GF-D8 (cell line): ENCODE measurements at places on chromosomes 12 and 14.

DNA sequence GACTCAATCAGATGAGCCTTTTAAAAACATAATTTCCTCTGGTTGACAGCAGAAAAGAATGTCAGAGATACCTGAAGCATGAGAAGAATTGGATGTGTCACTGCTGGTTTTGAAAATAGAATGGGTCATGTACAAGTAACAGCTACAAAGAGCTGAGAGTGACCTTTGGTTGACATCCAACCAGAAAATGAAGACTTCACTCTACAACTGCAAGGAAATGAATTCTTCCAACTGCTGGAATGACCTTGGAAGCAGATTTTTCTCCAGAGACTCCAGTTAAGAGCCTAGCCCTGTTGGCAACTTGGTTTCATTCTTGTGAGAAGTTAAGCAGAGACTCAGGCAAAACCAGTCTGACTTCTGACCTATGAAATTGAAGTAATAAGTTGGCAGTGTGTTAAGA lies 505.9 kb downstream of the SLC16A7 start:
- no peak for DNase-seq

- no peak for DNase-seq
Observed at GRCh38 chr12:52059582-52060497, 8.6 kb downstream of the NR4A1 start.

GRCh38 chr12:76508128-76508980 lies 51.2 kb downstream of the OSBPL8 start:
- DNase-seq: no peak

DNA sequence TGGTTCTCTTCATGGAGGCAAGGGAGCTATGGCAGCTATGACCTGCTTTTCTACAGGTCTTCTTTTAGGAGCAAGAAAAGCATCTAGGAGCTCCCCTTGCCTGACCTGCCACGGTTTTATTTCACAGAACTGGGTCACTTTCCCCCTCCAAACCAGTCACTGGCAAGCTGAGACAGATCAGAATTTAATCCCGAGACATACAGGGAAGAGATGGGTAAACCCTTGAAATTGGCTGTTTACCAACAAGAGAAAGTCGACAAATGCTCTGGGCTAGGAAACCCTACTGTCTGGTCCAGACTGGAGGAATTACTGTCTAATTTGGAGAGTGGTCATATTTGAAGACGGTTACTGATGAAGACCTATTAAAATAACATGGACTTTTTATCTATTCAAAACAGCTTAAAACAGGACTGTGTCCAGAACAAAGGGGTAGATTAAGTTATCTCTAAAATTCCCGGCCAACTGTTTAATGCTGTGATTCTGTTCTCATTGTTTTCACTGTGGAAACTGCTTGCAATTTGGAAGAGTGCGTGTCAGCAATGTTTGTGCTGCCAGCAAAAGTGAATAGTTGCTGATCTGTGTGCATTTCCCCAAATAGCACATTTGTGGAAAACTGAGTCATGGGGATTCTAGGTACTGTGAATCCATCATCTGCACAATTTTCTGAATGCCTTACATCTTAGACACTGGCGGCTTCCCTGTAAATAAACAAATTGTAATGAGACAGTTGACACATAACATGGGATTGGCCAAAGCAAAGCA lies 73.4 kb upstream of the EEA1 start:
- no peak for DNase-seq

- no peak for DNase-seq
Observed at GRCh38 chr14:71591929-71592328, 340.3 kb upstream of the RGS6 start.

- peak; percentile 86 for DNase-seq
Observed at GRCh38 chr12:89245090-89245489, 107.2 kb downstream of the DUSP6 start.

- no peak for DNase-seq
Observed at GRCh38 chr12:43835656-43836474, at the start of gene TMEM117. TMEM117 (plus strand) TSS chr12:43836081.

DNA sequence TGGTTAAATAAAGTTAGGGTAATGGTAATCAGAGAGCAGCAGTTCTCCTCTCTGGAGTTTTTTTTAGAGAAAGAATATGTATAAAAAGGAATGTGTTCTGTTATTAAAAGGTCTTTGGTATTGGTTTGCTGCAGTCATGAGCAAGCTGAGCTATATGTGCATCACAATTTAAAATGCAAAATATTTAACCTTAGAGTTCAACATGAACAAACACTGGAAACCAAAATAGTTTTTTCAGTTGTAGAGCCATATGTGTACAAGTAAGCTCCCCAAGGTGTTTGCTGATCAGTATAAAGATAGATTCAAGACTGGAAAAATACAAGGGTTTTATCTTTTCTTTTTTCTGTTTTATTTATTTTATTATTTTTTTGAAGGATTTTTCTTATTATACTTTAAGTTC lies 245.0 kb downstream of the NUBPL start:
- DNase-seq: no peak

DNA sequence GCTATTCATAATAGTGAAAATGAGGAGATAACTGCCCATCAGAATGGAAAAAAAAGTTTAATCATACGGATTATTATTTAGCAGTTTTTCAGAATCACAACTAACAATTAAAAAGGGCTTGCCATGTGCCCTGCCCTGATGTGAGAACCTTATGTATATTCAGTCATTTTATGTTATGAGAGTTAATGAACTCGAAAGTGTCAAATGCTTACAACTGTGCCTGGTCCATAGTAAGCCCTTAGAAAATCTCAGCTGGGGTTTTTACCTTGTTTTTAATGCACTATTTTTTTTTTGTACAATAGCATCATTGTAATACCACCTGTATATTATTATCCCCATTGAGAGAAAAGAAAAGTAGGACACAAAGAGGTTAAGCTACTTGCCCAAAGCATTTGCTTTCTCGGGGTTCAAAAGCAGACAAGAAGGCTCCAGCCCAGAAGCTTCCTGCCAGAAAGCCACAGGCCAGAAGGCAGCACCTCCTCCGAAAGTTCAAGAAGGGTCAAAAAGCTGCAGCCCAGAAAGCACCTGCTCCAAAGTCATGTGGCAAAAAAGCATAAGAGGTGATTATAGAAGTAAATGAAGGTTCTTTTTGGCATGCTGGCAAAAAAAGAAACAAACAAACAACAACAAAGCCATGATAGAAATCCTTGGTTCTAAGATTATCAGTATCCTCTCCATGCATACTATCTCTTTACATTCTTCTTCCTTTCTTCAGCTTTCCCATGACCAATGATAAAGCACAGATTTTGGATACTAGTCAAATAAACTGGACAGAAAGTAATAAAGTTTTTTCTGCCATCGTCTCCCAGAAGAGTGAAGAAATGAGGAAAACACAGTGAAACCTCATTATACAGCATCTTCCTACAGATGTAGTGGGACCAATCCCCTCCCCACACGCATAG lies 59.1 kb upstream of the NAP1L1 start:
- no peak for DNase-seq

- no peak for DNase-seq
Observed at GRCh38 chr14:100187247-100187833, 27.9 kb upstream of the DEGS2 start.

GRCh38 chr12:570921-571794 lies 92.1 kb downstream of the NINJ2 start:
- DNase-seq: no peak

DNA sequence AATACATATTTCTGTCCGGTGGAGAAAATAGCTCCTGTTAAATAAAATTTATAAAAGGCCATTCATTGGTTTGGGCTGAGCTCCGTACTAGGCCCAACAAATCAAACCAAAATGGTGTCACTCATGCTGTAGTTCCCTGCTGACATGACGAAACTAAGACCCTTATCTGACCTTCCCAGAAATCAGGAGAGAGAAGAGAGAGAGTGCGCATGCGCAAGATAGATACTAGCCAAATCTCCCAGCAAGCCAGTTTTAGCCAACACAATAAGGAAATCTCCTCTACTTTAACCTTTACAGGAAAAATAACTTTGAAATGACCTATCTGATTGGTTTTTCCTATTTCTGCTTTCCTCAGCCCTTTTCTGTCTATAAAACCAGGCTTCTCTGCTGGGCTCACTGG lies 152.7 kb upstream of the RMST start:
- DNase-seq: no peak

- no peak for DNase-seq
Observed at GRCh38 chr14:76760331-76761135, 735 bp upstream of the VASH1 start.

DNA sequence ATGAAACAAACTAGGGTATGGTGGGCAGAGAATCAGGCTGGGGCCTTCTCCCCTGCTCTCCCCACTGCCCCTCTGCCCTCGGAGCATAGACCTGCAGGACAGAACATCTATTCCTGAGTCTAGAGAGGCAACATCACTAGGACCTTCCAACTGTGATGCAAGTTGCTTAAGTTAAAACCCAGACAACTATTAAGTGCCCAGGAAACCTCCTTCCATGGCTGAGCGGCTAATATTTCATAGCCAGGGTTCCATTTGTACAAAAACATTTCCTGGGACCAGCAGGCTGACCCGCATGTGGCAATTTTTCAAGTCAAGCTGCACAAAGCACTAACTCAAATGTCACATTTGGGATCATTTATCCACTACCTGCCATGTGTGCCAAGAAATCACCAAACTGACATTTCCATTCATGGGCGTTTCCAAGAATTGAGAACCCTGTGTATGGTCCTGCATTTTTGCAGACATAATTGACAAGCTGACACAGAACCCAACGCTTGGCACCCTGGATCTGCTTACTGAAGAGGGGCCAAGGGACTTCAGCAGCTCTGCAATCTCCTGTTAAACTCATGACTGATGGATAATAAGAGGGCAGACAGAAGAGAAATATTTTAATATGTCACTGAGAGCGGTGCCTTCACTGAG lies 32.7 kb downstream of the NT5DC3 start:
- DNase-seq: no peak

- DNase-seq: no peak
Observed at GRCh38 chr14:74973905-74974363, 18.5 kb upstream of the PGF start.

DNA sequence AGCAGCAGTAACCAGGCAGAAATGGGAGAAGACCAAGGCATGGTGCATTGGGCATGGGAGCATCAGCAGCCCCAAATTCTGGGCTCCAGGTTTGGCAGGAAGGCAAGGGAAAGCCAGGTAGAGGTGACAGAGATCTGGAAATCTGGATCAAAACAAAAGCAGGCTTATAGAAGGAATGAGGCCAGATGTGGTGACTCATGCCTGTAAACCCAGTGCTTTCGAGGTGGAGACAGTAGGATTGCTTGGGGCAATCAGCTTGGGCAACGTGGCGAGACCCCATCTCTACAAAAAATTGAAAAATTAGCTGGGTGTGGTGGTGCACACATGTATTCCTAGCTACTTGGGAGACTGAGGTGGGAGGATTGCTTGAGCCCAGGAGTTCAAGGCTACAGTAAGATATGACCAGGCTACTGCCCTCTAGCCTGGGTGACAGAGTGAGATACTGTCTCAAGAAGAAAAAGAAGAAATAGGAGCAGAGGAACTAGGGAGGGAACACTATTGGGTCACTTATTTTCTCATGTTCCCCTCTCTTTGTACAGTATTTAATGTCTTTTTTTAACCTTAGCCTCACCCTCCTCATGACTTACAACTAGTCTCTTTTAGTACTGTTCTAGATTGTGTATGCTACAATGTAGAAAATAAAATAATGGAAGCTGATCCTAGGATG lies 25.1 kb downstream of the SLC4A8 start:
- DNase-seq: no peak

GRCh38 chr14:22813145-22813544 lies 2.1 kb downstream of the SLC7A7 start:
- DNase-seq: no peak

- DNase-seq: no peak
Observed at GRCh38 chr12:7583471-7583870, 79.9 kb upstream of the CD163 start.

- no peak for DNase-seq
Observed at GRCh38 chr12:47894652-47895051, 10.1 kb downstream of the VDR start.

DNA sequence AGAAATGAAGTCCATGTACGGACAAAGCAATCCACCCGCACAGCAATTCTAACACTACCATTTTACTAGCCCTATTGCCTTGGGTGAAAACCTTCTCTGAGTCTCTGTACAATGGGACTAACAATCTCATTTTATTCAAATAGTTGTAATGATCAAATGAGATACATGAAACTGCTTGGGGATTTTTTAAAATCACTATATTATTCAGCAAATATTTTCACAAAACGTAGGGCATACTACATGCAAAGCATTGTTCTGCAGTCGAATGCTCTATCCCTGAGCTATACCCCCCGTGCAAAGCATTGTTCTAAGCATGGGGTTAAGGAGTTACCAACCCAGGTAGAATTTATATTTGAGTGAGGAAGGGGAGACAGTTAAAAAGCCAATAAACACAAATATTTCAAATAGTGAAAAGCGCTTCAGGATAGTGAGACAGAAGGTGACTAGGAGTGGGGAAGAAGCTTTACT lies 554 bp upstream of the ATF7 start:
- peak; percentile 32 for DNase-seq

GRCh38 chr12:55931780-55932550 lies 1.0 kb downstream of the DGKA start:
- no peak for DNase-seq

DNA sequence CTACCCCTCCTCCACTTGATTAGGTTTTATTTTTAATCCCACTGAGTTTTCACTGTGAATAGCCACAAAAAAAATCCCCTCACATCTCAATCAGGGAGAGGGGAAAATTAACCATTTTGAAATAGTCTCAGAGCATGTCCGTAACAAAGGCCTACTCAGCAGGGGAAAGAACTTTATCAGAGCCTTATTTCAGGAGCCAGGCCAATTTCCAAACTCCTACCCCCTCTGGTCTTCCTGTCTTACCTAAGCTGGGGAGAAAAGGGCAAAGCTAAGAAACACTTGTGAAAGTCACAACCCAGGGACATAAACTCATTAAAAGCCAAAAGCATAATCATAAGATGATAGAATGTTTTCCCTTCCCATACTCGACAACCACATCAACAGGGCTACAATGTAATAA lies 260.3 kb upstream of the DIO3 start:
- no peak for DNase-seq

GRCh38 chr12:1838205-1838993 lies 18.0 kb downstream of the LRTM2 start:
- DNase-seq: no peak
